Stimulated activated CD4-positive, alpha-beta T cell treated with anti-CD3 and anti-CD28 coated beads, Interleukin-15, amount 100 ng/mL, for 24 hours (primary cell): ENCODE measurements at places on chromosomes 7 and 10.

DNA sequence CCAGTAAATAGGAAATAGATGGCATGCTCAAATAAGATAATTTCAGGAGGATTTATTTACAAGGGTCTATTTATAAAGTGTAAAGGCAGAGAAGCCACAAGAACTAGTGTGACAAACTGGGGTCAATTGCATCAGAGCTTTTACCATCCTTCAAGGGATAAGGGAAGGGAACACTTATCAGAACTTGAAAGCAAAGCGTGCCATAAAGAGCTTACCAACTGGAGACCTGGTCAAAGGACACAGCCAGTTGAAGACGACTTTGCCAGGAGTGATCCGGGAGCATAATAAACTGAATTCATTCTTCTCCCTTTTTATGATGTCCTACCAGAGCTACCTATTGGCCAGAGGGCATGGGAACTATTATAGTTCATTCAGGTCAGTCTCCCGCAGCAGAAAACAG is 3.2 kb upstream of the PPP1R3A start:
- DNase-seq = no peak

GRCh38 chr7:155213955-155214740 is 83.5 kb upstream of the INSIG1 start:
- DNase-seq = no peak

DNA sequence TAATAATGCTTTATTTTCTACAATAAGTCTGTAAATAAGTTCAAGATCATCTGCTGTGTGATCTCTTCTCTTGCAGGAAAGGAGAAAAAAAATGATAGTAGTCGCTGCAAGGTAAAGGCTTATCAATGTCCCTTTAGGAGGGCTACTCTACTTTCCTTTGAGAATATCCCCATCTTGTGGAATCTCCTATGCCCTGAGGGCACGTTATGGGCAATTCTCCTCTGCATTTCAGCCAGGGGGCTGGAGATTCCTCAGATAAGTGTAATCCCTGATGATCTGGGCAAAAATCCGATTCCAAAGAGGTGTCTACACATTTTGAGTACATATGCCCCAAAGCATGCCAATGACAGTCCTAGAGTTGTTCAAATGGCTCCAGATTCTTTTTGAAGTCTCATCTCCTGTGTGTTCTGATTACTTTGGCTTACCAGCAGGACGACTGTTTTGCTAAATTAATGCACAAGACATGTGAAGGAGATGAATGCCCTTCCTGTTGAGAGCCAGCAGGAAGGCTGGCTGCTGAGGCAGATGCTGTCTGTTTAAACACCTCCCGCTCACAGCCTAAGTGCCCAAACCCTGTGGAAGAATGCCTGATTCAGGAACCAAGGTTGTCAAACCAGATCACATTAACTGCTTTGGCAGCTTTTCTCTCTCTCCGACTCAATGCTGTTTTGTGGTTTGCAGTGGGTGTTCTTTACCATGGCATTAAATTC is 171.2 kb upstream of the COL1A2 start:
- no peak for DNase-seq

- DNase-seq = no peak
These were observed 124.8 kb upstream of the PRKCQ start for GRCh38 chr10:6704896-6705295.

DNA sequence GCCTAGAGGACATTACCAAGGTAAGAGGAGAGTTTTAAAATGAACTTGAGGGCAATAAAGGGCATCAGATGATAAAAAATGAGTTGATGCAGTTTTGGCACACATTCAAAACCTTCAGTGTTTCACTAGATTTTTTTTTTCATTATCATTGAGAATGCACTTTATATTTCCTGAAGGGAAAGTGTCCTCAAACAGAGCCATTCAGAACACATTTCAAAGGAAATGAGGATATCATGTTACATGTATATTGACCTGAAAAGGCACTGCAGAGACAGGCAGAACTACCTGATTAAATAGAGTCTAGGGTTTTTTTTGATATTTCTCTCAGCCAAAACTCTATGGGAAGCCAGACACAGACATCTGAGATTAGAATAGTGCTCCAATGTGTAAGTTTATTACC is 454.0 kb downstream of the NEBL start:
- no peak for DNase-seq

- no peak for DNase-seq
These were observed 2.5 kb upstream of the NFE2L3 start for GRCh38 chr7:26149391-26149977.

DNA sequence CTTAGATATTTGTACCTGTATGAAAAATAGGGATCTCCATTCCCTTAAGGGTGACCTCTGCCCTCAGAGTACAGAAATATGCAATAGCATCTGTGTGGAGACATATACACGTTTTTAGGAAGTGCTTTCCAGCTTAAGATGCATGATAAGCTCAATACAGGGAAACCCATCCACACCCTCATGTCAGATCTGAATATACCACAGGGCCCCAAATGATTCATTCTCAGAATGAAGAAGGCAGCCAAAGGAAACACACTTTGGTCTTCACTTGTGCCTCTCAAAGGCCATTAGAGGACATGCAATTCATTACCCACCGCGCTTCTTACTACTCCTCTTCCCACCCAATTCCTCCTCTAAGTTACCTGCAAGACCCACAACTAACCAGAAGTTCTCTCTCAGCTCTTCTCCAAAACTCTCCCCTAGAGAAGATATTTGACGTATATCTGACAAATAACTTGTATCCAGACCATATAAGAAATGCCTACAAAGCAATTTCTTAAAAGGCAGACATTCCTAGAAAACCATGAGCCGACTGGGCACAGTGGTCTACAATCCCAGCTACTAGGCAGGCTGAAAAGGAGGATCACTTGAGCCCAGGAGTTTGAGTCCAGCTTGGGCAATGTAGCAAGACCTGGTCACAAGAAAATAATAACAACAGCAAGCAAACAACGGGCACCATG is 103.0 kb downstream of the OAT start:
- DNase-seq = no peak

DNA sequence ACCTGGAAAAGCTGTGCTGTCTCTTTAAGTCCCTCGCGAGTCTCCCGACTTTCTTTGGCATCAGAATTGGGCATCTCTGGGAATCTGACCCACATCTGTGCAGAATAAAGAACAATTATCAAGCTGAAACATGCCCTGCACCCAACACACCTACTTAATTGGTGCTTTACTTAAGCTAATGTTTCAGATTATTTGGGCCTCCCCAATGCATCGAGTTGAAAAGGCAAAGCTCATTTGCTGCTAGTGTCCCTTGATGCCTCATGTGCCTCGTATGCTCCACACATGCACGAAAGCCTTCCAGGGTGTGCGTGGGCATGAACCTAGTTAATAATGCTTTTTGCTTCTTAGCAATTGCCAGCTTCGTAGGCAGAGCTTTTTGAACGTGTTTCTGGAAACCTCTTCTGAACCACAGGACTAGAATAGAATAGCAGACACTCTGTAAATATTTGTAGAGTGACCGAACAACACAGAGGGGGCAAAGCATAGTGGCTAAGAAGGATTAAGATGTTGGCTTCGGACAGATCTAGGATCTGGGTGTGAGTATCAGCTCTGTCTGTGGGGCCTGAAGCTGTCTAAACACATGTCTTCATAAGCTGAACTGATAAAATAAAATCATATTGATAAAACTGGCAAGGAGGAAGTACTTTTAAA is 26.7 kb upstream of the FGFR2 start:
- DNase-seq = no peak

DNA sequence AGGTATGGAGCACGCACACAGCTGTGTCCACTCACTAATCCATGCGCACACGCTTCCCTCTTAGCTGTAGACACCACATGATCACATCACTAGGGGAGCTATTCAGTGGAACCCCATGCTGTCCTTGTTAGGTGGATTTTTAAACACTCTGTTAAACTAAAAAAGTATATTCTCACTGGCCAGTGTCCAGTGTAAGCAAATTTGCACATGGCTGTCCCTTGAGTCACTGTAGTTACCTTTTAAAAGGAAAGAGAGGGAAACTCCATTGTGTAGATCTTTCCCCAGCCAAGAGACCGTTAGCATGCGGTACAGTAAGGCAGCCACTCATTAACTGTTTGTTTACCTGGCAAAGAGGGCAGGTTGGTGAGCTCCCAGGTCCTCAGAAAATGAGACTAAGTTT is 81.6 kb upstream of the INSYN2A start:
- no peak for DNase-seq

DNA sequence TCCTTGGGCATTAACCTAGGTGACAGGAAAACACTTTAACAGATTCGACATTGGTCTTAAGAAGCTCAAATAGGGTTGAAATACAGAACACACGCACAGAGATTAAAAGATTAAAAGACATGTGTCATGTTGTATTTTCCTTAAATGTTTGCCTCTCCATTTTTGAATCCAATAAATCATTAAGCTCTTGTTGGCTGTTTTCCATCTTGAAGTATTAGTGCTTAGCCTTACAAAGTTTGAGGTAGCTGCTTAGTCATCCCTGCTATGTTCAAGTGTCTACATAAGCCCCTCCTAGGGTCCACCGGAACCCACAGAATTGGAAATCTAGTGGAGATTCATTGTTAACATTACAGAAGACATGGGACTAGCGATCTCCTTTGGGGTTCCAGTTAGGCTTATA is 12.7 kb upstream of the GJD4 start:
- DNase-seq = no peak

- no peak for DNase-seq
These were observed 194.4 kb upstream of the IMMP2L start for GRCh38 chr7:111756687-111757178.

GRCh38 chr7:76328389-76328788 is 25.9 kb downstream of the HSPB1 start:
- DNase-seq = no peak

DNA sequence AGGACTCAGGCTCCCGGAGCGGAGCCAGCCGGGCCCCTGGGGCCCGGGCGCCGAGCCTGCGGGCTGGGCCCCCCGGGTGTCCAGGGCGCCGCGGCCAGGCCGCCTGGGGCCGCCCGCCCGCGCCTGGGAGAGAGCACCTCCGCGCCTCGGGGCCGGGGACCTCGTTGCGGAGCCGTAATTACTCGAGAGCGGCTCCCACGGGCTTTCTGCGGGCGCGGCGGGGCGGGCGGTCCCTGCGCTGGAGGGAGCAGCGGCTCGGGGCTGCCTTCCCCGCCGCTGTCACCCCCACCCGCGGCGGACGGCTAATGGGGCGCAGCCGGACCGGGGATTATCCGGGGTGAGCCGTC is 1.5 kb downstream of the GNB2 start:
- DNase-seq = peak; percentile 53

DNA sequence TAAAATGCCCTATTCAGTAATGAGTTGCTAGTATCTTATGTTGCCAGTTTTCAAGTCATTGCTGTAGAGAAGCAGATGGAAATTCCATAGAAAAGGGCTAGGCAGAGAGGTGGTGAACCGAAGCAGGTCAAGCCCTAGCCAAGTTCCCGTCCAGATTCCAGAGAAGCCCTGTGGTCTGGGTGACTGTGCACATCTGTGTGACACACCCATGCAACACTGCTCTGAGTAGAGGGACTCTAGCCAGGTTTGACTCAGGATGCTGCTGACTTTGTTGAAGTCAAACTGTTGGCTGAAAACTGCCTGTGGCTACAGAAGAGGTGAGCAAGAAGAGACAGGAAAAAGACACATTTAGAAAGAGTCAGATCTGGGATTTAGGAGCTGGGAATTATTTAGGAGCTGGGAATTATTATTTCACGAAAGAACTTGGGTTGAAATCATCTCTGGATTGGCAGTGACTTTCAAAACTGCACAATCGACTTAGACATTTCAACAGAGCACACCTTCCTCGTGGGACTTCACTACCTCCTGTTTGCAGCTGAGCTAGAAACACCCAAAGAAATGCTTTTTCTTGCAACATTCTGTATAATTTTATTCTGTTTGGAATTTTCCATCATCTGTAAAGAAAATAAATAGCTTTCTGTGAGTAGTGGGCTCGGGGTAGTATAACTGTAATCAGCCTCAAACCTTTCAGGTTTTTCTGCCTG is 149.1 kb upstream of the PRKCQ start:
- DNase-seq = no peak

DNA sequence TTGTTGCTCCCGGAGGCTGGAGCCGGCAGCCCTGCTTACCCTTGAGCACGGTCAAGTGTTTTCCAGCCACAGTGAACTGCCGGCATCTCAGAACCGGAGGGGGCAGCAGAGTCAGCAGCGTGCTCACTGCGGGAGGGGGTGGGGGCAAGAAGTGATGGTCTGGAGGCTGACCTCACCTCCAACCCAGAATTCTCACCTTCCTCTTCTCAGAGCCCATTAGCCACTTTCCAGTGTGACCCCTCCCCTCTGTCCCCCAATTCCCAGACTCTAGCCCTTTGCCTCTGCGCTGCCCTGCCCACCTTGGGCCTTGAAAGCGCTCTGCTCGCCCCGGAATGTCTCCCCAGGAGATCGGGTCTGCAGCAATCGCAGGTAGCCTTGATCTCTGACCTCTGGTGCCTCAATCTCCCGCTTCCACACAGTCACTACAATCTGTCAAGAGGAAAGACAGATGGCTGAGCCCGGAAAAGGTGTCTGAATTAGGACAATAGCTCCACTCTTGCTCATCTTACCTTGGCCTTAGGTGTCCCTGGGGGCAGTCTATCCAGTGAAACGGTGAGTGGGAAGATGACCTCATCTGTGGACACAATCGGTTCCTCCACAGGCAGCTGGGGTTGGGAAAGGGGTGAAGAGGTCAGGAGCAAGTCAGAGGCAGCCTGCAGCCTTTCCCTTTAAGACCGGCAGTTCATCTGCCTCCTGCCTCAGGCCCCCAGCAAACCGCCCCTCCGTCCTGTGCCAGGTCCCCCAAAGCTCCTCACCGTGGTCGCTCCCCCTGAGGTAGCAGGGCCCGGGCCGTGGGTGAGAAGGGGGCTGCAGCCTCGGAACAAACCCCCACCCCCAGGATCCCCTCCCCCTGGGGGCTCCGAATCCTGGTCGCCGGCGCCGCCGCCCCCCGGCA is 942 bp downstream of the TRAPPC14 start:
- DNase-seq = no peak

DNA sequence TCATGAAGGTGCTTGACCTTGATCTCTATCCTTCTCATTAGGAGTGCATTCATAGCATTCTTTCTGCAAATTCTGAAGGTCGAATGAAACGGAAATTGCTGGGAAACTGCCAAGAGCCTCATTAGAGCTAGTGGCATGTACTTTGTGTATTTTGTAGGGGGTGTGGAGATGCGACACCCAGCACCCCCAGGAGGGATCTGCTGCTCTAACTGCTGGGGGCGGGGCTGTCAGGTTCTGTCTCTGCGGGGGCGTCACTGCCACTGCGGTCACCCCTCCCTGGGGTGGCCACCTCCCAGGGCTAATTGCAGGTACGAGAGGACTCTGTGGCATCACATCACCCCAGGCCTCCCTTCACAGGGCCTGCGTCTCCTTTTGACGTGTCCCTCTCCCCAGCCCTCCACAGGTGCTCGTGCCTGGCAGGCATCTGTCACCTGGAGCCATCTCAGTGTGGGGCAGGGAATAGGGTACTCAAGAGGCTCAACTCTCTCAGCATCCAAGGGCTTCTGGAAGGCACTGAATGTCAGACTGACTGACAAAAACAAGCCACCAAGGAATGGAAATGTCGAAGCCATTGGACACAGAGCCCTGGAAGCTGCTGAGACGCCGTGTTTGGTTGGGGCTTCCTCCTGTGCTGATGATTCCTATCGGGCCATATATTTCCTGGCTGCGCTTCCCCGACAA is 151.1 kb downstream of the ACTR3B start:
- no peak for DNase-seq
